ENCODE measurements at places on chromosomes 16 and 17.
A peak's percentile ranks its signal among the peaks of the same experiment; 100 is the strongest.

GRCh38 chr17:41678411-41678906 lies 10.2 kb upstream of the EIF1 start:
- DNase-seq, result no peak

- DNase-seq, result peak; percentile 85
These were observed 4.6 kb upstream of the ATP2A1 start for GRCh38 chr16:28873543-28874201.

DNA sequence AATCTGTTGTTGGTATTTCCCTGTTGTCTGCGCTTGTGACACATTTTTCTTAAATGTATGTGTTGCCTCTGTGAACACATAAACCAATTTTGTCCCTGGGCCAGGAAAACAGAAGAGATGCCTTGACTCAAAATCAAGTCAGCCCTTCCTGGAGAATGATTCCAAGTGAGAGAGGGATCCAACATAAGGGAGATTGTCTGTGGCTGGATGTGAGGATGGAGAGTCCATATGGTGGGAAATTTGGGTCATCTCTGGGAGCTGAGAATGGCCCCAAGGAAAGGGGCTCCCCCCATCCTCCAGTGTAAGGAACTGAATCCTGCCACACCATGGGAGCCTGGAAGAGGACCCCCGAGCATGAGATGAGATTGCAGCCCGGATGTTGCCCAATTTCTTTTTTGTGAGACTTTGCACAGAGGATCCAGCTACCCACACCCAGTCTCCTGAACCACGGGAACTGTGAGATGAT lies 13.5 kb downstream of the CRYM start:
- no peak for DNase-seq

GRCh38 chr17:68011199-68011665 lies 15.0 kb upstream of the C17orf58 start:
- peak; percentile 87 for DNase-seq

DNA sequence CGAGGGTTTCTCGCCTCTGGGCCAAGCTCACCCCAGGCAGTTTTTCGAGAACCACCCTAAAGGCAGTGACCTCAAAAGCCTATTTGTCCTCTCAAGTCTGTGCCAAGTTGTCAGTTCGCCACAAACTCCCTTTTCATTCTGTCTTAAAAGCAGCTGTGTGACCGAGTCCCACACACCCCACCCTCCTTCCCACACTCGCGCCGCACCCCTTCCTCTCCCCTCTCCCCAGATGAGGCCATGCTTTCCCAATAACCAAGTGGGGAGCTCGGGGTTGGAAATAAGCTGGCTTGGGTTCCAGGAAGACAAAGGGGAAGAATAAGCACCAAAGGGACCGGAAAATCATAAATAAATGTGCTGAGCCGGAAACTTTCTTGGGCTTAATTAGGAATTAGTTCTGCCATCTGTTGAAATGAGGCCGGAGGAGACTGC lies 36.7 kb downstream of the GRIN2C start:
- no peak for DNase-seq

All from spleen (tissue), 13 donors.